Karpas-422 (cell line): ENCODE measurements at places on chromosomes 5 and 9.

- peak; percentile 90 for DNase-seq
These were observed 93.0 kb downstream of the YTHDC2 start for GRCh38 chr5:113606298-113607134.

- DNase-seq, result no peak
These were observed 632.4 kb upstream of the TYRP1 start for GRCh38 chr9:12060811-12061210.

- DNase-seq, result no peak
These were observed 2.0 kb upstream of the MXD3 start for GRCh38 chr5:177313561-177314259.

DNA sequence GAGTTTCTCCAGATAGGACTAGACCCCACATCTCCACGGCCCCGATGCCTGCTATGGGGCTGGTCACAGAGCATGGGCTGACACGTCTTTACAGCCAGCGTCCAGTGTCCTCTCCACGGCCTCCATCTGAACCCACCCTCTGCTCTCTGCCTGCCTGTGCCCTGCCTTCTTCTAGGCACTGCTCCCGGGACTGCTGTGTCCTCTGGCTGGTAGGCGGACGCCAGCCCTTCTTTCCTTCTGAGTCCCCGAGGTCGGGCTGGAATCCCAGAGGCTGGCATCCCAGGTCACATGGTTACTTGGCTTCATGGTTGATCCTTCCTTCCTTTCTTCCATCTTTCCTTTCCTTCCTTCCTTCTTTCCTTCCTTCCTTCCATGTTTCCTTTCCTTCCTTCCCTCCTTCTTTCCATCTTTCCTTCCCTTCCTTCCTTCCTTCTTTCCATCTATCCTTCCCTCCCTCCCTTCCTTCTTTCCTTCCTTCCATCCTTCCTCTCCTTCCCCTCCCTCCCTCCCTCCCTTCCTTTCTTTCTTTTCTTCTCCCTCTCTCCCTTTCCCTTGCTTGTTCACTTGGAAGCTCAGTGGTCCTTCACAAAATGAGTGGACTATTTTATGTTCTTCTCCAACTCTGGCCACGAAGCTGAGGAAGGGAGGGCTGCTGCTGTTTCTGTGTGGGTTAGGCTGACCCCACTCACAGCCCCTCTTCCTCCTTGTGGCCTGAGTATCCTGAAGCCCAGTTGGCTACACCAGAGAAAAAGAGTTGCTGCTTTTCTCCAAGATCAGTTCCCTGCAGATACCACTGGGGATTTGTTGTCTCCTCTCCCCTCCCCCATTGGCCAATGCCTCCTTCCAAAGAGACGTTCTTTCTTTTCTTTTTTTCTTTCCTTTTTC lies 66.8 kb upstream of the NEURL1B start:
- no peak for DNase-seq

DNA sequence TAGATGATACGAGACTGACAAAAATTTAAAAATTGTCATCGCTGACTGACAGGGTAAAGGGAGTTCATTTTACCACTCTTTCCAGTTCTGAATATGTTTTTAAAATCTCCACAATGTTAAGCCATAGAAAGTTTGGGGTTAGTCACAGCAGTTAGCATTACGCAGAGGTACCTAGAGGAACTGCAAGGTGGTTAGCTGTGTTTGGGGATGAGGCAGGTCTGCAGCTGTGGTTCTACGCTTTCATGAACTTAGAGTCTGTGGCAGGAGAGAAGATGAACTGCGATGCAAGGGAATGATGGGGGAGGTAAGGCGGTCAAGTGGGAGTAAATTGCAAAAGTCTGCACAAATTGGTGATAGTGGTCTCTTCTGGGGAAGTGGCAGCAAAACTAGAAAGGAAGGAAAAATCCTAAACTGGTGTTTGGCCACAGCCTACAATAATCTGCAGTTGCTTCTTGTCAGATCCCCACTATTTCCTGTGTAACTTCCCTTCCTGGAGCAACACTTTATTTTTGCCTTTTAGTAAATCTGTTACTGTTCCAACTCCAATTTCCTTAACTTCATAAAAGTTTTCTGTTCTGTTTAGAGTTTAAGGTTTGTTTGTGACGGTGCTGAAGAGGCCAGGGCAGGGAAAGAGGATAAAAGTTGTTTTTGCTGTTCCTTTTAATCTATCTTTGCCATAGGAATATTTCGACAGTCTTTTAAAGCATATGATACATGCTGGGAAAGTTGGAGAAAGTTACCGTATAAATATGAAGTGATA lies 38.6 kb upstream of the SNX2 start:
- DNase-seq, result no peak

GRCh38 chr5:66454186-66455078 lies 141.8 kb upstream of the MAST4 start:
- DNase-seq, result no peak

DNA sequence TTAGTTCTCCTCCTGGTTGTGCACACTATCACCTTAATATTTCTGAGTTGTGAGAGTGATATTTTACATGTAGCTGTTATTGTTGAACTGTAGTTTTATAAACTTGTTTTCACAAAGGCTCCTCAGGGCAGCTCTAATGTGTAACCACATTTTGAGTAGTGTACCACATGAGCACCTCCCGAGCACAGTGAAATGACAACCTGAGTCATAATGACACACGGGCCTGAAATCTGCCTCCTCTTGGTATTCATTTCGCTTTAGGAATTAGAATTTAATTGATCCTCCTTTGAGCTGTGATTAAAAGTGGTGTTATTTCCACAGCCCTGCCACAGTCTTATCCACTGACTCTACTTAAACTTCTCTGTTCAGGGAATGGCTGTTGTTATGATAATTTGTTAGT lies 7.9 kb downstream of the MTRR start:
- no peak for DNase-seq
